ENCODE measurements at places on chromosomes 12 and 14.

DNA sequence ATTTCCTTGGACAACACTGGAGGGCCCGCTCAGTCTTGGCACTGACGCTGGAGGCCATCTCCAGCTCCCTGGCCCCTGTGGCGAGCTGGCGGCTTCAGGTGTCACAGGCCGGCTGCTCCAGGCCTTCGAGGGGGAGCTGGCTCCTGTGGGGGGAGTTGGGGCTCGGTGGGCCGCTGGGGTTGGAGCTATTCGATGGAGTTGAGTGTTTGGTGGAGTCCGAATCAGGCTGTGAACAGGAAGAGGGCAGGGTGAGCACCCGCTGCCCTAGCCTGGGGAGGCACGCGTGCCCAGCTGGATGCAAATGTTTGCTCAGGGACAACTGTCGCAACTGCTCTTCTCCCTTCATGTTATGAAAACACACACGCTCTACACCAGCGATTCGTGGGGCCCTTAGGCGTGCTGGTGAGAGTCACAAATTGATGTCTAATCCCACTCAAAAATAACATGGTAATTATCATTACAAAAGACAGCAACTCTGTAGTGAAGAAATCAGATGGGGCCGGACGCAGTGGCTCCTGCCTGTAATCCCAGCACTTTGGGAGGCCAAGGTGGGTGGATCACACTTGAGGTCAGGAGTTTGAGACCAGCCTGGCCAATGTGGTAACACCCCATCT, 11.3 kb downstream of the AMN start:
- no peak for DNase-seq

DNA sequence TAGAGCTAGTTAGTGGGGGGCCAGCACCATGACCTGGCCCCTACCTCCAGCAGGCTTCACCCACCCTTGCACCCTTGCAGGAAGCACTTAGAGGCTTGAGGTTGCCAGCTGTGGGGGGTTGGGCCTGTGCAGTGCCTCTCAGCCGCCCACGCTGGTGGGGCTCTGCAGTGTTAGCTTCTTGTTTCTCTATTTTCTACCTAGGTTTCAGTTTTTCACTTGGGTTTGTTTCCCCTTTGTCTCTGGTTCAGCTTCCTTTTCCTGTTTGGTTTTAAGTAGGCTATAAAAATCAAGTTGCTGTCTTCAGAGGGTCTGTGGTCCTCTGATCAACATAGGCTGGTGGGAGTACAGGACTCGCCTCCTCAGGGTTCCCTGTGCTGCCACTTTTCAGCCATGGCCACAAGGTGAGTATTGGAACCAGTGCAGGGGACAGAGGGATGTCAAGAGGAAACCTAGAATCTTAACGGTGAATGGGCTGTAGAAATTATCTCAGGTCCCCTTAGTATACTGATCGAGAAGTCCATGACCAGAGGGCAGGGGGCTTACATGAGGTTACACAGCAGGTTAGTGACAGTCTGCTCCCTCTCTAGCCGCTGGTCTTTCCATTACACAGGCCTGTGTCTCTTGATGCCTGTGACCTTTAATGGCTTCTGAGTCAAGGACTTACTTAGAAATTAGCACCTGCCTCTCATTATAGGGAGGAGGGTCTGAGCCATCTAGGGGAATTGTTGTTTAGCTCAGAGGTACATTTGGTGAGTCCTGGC, at the start of gene EVL:
EVL (plus strand) TSS at position 312 of the 761 bp plus-strand sequence; CDS start at position 391, 79 bp downstream.
- no peak for DNase-seq

DNA sequence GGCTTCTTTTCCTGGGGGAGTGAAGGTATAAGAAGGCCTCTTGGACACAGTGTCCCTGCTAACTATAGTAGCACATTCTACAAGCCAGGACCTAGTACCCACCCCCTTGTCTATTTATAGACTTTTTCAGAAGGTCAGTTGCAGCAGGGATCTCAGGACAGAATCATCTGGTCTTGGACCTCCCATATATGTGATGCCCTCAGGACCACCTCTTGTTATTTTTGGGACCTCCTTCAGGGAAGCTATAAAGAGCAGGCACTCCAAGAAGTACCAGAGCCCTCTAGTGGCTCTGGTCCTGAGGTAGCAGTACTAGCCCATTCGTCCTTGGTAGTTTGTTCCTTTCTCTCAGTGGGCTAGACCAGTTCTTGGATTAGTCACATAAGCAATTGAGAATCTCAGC, 4.3 kb downstream of the COQ10A start:
- no peak for DNase-seq

DNA sequence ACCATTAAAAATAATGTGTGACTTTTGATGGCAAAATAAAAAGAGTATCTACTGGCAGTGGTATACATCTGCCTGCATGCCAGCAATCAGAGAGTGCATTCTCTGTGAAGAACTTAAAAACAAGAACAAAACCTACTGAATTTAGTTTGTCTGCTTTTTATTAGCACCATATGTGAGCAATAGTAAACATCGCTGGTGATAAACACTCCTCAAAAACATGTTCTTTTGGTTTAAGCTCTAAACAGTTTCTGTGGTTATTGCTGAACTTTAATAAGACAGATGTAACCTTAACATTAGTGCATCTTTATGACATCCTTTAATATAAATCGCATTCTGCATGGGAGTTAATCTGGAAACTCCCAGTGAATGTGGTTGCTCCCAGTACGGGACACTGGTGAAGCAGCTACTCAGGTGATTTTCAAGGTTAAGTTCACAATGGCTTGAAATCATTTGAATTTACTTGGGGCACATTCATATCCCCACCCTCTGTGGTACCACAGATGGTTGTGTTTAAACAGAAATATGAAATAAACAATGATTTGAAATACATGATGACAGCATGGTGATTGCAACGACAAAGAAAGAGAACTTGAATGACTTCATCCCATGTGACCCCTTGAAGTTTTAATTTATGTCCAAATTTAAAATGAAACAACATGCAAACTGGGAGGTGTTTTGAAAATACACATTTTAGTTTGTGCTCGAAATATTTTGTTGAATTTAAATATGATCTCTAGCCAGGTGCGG, 285.9 kb downstream of the FOXN3 start:
- DNase-seq, result no peak

GRCh38 chr14:101215266-101215665, 311.7 kb upstream of the RTL1 start:
- no peak for DNase-seq

- peak; percentile 21 for DNase-seq
Observed at GRCh38 chr12:114662512-114663177, 21.3 kb downstream of the TBX3 start.

DNA sequence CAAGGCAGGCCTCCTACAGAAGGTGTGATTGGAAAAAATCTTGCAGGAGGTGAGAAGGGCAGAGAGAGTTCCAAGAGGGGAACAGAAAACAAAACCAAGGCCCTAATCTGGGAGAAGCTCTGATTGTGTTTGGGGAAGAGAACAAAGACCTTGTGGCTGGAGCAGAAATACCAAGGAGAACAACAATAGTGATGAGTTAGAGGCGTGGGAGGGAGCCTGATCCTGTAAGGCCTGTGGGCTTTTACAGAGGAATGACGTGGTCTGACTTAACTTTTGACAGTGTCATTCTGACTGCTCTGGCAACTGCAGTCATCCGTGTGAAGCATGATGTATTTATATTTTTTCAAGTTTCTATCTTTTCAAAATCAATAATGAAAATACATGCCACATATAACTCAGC, 200.6 kb downstream of the ANO4 start:
- no peak for DNase-seq

Measured in NCI-H1092 (cell line).